Fibroblast of skin of left quadriceps (primary cell): ENCODE measurements at places on chromosomes 3 and 15.

GRCh38 chr3:174651951-174652350 lies 207.2 kb upstream of the NAALADL2 start:
- DNase-seq = no peak

- DNase-seq = no peak
These were observed 317.5 kb upstream of the SGO1 start for GRCh38 chr3:20503394-20504082.

- DNase-seq = no peak
These were observed 205.5 kb downstream of the MFSD1 start for GRCh38 chr3:159007331-159007730.

- no peak for DNase-seq
These were observed 506 bp upstream of the ATP1B3 start for GRCh38 chr3:141875893-141876380.

GRCh38 chr15:79849789-79850188 lies 47.0 kb downstream of the MTHFS start:
- peak; percentile 21 for DNase-seq

DNA sequence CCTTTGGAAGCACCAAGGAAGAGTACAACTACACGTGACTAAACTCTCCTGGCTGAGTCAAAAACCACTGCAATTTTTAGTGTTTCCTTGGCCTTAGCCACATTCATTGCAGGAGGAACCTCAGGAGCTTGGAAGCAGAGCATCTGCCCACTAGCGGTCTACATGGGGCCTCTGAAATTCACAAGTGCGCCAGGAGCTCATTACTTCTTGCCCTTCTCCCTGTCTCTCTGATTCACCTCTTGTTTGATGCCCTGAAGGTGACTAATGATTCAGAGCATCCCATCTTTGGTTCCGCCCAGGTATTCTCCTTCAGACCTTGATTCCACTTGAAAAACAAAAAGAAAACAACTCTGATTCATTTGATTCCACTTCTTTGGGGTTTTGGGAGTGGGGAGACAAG lies 201.1 kb upstream of the LPP start:
- no peak for DNase-seq

GRCh38 chr3:49536875-49537533 lies 17.3 kb upstream of the BSN start:
- no peak for DNase-seq

GRCh38 chr3:54830658-54831057 lies 97.2 kb downstream of the LRTM1 start:
- no peak for DNase-seq

- DNase-seq = no peak
These were observed 32.3 kb upstream of the CTSH start for GRCh38 chr15:78977091-78977571.

- peak; percentile 10 for DNase-seq
These were observed 2.3 kb downstream of the CHP1 start for GRCh38 chr15:41233367-41233771.

- no peak for DNase-seq
These were observed 64.0 kb downstream of the KAT2B start for GRCh38 chr3:20104167-20104661.

- no peak for DNase-seq
These were observed 4.5 kb downstream of the ADGRG7 start for GRCh38 chr3:100613721-100614390.

DNA sequence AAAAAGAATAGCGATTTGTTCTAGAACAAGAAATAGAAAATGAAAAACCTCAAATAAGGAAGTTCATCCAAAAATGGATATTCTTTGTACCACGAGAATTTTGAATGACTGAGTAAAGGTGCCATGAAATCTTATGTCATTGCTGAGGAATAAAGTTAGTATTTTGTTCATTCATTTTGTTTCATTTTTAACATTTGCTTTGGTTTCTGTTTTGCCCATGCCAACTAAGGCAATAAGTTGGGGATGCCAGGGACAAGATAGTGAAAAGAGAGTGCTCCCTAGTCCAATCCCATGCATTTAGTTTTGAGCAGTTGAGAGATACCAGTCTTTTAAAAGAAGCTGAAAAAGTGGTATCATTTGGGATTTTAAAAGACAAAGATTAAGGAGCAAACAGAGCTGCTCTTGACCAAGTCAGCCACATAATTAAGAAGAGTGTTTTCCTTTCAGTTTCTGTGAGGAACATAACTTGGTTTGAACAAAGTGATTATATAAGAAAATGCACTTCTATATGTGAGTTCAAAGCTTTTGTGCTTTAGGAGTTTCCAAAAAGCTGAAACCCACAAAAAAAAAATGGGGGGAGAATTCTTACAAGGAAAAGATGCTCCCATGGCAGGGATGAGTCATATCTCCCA lies 201.4 kb downstream of the PLOD2 start:
- no peak for DNase-seq

DNA sequence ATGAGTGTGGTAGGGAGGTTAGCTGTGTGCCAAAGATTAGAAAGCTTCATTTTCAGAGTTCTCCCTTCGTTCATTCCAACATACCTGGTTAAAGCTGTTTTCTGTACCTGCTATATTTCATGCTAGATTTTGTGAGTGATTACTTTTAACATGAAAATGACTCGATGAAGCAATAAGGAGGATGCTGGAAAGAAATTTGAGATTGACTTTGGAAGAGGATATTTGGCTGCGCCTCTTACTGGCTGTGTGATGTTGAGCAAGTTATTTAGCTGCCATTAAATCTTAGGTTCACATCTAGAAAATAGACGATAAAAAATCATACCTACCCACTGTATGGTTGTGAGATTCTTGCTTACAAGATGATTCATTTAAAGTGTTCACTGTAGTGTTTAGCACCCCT lies 288.7 kb downstream of the ZIC4 start:
- no peak for DNase-seq

GRCh38 chr3:30166535-30166934 lies 439.9 kb upstream of the TGFBR2 start:
- DNase-seq = no peak

DNA sequence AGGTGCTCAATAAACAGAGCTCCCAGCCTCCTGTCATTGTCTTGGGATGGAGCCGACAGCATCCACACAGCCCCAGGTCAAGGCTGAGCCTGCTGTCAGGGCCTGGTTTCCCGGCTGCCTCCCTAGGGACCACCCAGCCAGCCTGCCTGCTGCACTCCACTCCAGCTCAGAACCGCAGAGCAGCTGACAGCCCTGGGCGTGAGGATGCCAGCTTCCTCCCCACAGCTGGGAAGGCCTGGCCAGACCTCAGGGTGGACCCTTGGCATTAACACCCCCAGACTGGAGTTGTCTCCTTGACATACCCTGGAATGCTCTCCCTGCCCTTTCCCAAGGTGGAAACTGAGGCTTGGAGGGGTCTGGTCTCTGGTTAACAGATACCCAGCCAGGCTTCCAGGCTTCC lies 112.0 kb downstream of the WNT7A start:
- no peak for DNase-seq

- DNase-seq = no peak
These were observed at the start of gene TNNC1 for GRCh38 chr3:52453496-52454249. Gene TNNC1 (minus strand): TSS chr3:52454041. CDS start chr3:52454015, 26 bp downstream.

- DNase-seq = no peak
These were observed 16.7 kb upstream of the CLRN1 start for GRCh38 chr3:150989208-150989607.

DNA sequence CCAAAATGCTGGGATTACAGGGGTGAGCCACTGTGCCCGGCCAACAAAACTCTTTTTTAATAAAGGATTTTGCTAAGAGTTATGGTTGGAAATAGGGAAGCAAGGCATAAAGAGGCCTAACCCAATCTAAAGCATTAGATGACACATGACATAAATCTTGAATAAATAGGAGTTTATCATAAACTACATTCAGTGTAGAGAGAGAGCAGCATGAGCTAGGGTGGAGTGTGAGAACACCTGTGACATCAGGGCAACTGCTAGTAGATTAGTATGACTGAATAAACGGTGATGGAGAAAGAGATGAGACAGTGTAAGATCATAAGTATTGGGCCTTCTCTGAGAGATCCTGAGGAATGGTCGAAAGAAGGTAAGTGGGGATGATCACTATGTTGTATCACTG lies 63.7 kb downstream of the DPPA2 start:
- no peak for DNase-seq

- no peak for DNase-seq
These were observed 160.1 kb downstream of the FBLN2 start for GRCh38 chr3:13708871-13709595.

- no peak for DNase-seq
These were observed 60.3 kb downstream of the SLC6A6 start for GRCh38 chr3:14462738-14463137.

- DNase-seq = no peak
These were observed 94.6 kb upstream of the SNTN start for GRCh38 chr3:63557912-63558311.

GRCh38 chr3:16724487-16724886 lies 119.3 kb upstream of the DAZL start:
- no peak for DNase-seq

GRCh38 chr15:66298803-66299251 lies 5.5 kb downstream of the DIS3L start:
- no peak for DNase-seq

GRCh38 chr15:73442968-73443367 lies at the start of gene REC114:
Gene REC114 (plus strand): TSS chr15:73443164. CDS start chr15:73443186, 22 bp downstream.
- DNase-seq = no peak

DNA sequence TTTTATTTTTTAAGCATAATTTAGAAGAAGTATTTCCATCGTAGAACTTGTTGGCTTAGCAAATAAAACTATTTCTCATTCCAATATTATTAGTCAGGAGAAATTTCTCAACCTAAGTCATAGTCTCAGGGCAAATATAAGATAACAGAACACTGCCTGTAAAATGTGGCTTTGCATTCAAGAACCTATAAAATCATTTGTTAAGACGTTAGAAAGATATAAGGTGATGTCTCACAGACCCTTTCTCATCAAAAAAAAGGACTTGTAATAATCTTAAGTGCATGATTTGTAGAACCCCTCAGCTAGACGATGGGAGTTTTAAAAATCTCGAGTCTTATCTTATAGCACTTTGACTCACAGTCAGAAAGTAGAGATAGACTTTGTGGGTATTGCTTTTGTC lies 314.7 kb upstream of the CFAP20DC start:
- peak; percentile 4 for DNase-seq

DNA sequence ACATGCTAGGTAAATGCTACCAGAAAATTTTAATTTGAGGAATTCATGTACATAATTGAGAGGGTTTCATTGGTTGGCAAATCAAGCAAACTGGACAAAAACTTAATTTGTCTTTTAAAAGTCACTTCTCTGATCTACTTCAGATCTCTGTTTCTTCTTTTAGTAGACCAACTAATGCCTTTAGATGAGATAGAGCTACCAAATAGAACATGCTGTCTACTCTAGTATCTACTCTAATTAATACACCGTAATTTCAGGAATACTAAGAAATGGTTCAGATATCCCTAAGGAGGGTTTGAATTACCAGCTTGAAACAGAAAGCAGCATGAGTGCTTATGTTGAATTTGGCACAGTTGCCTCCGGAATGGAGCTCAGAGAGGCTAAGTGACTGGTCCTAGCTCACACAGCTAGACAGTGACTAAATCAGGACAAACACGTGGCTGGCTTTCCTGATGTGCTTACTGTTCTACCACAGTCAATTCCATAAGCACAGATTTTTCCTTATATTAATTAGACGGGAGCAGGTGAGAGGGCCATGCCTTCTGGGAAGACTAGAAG lies 225.1 kb downstream of the ITPR1 start:
- DNase-seq = no peak

DNA sequence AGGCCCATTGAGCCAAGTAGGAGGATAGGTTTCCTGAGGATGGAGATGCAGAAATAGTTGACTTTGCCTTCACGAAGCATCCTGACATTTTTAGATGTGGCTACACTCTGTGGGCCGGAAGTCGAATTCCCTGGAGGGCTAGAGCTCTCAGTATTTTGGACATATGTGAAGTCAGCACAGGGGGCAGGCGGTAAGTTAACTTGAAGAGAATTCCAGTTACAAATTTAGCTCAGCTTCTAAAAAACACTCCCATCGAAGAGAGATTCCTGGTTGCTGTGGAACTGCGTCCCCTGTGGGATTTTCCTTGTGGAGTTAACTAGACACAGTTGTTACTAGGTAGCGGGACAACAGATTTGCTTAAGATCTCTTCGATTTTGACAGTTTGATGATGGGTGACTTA lies 161.9 kb upstream of the RGMA start:
- DNase-seq = no peak

GRCh38 chr3:135068011-135068410 lies 273.0 kb downstream of the EPHB1 start:
- no peak for DNase-seq

GRCh38 chr3:13886593-13887129 lies 6.8 kb upstream of the WNT7A start:
- DNase-seq = no peak

GRCh38 chr15:85004550-85004949 lies 22.9 kb downstream of the PDE8A start:
- no peak for DNase-seq

DNA sequence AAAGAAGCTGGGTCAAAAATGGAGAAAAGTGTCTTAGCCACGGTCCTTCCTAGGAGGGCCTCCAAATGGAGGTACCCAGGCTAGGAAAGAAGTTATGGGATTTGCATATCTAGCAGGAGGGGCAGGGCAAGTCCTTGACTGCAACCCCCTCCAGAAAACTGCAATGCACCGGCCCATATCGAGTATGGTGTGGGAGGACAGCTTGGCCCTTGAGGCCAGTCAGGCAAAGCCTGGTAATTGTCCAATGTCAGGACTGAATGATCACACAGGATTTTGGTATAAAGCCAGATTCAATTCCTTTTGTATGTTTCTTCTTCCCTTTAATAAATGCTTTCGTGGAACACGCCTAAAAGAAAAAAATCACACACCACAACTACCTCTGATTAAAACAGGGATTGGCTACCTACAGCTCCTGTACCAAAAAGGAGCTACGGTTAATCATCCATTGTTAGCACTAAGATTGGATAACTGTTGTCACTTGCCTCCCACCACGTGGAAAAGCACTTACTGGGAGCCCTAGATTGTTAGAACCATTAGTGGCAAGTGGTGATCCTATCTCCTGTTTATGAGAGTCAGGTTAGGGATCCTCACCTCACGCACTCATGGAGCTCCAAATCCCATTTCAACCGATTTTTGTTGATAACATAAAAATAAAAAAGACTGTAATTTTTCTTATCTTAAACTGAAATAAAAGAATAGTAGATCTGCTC lies 1.2 kb downstream of the ZNF770 start:
- DNase-seq = no peak

DNA sequence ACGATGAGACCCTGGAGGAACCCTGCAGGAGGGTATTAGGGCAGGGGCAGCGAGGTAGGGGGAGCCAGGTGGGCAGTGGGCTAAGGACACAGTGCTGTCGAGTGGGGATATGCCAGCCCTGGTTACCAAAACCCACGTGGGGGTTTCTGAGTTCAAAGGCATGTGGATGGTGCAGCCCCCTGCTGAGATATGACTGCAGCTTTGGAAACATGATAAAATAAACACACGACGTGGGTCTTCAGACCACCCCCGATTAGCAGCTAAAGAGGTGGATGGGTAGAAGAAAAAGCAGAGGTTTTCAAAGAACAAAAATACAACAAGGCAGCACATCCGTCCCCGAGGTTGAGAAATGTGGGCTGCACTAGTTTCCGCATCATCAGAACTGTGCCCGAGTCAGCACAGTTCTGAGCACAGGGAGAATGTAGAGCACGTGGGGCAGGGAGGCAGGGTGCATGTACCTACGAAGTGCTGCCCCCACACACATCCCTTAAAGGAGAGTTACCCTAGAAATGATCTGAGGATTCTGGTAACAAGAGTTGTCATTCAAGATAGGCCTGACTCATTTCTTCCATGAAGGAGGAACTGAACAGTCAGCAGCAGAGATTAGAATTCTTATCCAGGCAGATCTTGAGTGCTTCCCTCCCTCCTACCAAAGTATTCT lies 121.3 kb downstream of the RPLP1 start:
- DNase-seq = no peak

GRCh38 chr3:190302212-190302867 lies 19.9 kb downstream of the CLDN1 start:
- no peak for DNase-seq

- DNase-seq = no peak
These were observed 340.9 kb upstream of the TBL1XR1 start for GRCh38 chr3:177538048-177538749.
